ENCODE measurements at places on chromosomes 12 and 14. TPM values are rescaled to one million over a fixed set of nuclear protein-coding genes. Genes with fewer than 3 reads are reported as not detected.

ATP23 gene
- 11.3 TPM for total RNA-seq

LETMD1 gene
- total RNA-seq = 42.8 TPM

OTOGL gene
- total RNA-seq = 1.4 TPM

- peak overlapping the region; percentile 97 for H3K4me3 ChIP-seq
- peak; percentile 16 for DNase-seq
- no peaks in the 10 kb centered on the region for H3K27me3 ChIP-seq
- peaks cover 25% of the 10 kb centered on the region for H3K36me3 ChIP-seq
- H3K27ac ChIP-seq = no peak overlapping the region
- H3K4me1 ChIP-seq = peaks cover 8% of the 10 kb centered on the region
These were observed 2.7 kb downstream of the NAA25 start for GRCh38 chr12:112105891-112106290.

DNA sequence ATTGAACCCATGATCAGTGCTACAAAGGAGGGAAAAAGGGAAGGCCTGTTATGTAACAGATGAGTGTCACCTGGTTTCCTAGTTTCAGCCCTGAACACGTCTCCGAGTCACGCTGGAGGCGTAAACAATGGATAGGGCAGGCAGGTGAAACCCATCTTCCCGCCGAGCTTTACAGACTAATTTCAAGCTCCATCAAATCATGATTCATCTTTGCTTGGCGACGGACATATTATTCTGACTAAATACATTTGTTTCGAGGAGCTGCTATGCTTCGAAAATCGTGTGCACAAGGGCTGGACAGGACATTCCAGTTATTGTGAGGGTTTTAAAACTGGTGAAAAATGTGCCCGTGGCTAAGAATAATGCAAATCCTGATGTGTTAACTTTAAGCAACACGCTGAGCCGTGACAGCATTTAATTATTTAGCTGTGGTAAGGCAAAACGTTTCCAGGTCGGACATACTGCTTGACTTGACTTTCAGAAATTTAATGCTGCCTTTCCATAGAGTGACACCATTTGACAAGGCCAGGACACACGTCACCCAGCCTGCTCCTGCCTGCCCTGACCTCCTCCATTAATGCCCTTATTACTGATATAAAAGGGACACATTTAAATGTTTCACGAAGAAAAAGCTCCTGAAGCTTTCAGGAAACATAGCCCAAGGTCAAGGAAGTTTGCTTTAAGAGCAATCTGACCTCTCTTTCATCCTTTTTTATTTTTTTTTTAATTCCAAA is 1203.5 kb upstream of the TMEM132C start:
- H3K4me3 ChIP-seq = no peak overlapping the region
- DNase-seq = no peak
- peaks cover 57% of the 10 kb centered on the region for H3K27me3 ChIP-seq

GRCh38 chr12:100908501-100908900 is 113.9 kb downstream of the ANO4 start:
- H3K4me3 ChIP-seq = no peak overlapping the region
- no peak overlapping the region for H3K27ac ChIP-seq
- no peaks in the 10 kb centered on the region for H3K4me1 ChIP-seq
- H3K36me3 ChIP-seq = no peaks in the 10 kb centered on the region

DNA sequence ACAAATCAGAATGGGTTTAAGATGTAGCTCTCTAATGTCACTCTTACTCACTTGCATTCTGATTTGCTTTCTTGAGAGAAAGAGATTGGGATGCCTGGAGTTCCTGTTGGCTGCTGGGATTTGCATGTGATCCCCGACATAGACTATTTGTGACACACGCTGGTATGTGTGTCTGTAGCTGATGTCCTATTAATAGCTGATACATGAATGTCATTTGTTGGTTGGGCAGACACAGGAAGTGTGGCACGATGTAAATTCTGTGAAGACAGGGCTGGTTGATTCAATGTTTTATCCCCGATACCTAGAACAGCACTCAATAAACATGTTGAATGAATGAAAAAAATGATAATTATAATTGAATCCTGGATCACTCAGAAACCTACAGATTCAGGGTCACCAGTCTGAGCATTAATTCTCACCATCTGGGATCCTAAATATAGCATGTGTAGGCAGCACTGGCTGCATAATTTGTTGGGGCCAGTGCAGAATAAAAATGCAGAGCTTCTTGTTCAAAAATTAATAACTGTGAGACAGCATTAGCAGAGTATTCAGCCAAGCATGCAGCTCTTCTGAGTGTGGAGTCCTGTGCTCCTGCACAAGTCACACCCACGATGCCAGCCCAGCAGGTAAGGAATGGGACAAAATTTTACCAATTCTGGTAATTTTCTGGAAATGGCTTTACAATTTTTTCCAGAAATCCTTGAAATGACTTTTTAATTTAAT is 35.5 kb upstream of the SOCS2 start:
- no peaks in the 10 kb centered on the region for H3K27me3 ChIP-seq
- no peaks in the 10 kb centered on the region for H3K4me1 ChIP-seq
- no peak overlapping the region for H3K27ac ChIP-seq

DNA sequence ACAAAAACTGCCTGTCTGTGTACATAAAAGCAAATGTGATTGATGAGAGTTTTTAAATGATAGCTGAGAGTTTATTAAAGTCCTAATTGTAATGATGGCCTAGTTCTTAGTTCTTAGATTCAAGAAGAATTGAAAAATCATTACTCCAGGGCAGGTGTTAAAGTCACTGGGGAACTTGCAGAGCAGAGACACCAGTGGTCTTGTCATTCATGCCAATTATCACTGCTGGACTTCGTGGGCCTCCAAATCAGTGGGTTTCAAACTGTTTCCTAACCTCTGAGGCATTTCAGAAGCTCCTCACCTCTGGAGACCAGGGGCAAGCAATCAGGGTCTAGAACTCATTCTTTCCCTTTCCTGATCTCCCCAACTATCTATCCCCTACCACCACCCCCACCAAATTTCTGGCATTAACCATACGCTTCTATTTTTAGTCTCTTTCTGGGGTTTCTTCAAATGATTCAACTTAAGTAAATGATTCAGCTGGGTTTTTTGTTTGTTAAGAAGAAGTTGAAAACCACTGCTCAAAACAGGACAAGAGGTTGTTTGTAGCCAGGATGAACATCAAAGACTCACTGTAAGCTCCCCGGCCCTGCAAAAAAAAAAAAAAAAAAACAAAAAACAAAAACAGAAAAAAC is 80.1 kb downstream of the CEP83 start:
- H3K27me3 ChIP-seq = no peaks in the 10 kb centered on the region
- no peak overlapping the region for H3K27ac ChIP-seq
- no peaks in the 10 kb centered on the region for H3K4me1 ChIP-seq
- peaks cover 14% of the 10 kb centered on the region for H3K36me3 ChIP-seq

- H3K27me3 ChIP-seq = no peaks in the 10 kb centered on the region
- H3K4me1 ChIP-seq = peaks cover 10% of the 10 kb centered on the region
- H3K4me3 ChIP-seq = no peak overlapping the region
- no peak for DNase-seq
These were observed 4.4 kb upstream of the CCDC198 start for GRCh38 chr14:57498035-57498434.

GRCh38 chr12:51391283-51392123 is at the start of gene GALNT6:
Gene GALNT6 (minus strand): TSS chr12:51391406. CDS start chr12:51379781, 11,625 bp downstream.
- peaks cover 6% of the 10 kb centered on the region for H3K36me3 ChIP-seq
- H3K27me3 ChIP-seq = peaks cover 15% of the 10 kb centered on the region
- DNase-seq = peak; percentile 95
- H3K4me1 ChIP-seq = peaks cover 15% of the 10 kb centered on the region
- H3K27ac ChIP-seq = no peak within 1 kb of the TSS

- H3K27me3 ChIP-seq = no peaks in the 10 kb centered on the region
- no peaks in the 10 kb centered on the region for H3K4me1 ChIP-seq
- no peak overlapping the region for H3K27ac ChIP-seq
- DNase-seq = no peak
These were observed 554.6 kb upstream of the FLRT2 start for GRCh38 chr14:84975241-84975902.

DNA sequence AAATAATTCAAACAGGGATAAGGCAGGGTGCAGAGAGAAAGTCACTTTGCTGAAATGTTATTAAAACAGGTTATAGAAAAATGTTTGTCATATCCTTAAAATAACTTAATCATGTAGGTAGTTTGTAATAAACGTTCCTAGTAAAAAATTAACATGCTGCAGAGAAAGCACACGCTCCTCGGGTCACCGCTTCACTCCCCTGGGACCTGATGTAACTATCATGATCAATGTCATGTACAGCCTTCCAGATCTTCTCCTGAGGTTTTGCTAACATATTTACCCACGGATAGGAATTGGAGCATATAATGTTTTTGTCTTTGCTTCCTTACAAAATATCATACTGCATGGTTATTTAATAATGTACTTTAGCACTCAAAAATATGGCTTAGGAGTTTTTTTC is 285.1 kb upstream of the TMEM132C start:
- no peaks in the 10 kb centered on the region for H3K27me3 ChIP-seq
- DNase-seq = no peak
- no peaks in the 10 kb centered on the region for H3K4me1 ChIP-seq
- H3K4me3 ChIP-seq = no peak overlapping the region

DNA sequence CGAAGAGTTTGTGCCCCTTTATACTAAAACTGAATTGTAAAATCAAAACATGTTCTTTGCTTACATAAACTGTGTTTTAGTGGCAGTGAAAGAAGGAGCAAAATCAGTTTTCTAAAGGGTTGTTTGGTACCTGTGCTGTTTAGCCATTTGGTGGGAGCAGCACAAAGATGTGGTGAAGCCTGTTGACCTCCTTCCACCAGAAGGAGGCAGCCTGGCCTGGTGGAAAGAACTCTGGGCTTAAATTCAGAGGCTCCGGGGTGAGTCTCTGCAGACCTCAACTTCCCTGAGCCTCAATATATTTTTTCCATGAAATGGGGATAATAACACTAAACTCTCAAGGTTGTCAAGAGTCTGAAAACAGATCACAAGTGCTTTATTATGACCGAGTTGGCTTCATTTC is 502.5 kb downstream of the VRK1 start:
- H3K4me1 ChIP-seq = no peaks in the 10 kb centered on the region
- H3K4me3 ChIP-seq = no peak overlapping the region
- no peak overlapping the region for H3K27ac ChIP-seq
- H3K27me3 ChIP-seq = no peaks in the 10 kb centered on the region

DNA sequence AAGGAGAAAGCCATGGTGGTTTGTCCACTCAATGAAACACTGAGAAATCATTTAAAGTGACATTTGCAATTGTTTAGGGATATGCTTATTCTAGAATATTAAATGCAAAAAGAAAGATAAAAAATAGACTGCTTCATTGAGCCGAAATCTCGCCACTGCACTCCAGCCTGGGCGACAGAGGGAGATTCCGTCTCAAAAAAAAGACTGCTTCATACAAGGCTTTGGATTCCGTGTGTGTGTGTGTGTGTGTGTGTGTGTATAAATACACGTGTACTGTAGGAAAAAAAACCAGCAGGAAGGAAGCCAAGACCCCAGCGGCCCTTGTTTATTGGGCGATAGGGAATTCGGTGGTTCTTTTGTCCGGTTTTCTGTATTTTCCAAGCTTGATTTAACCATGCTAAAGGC is 3.2 kb upstream of the ZNF839 start:
- H3K4me1 ChIP-seq = peaks cover 9% of the 10 kb centered on the region
- no peaks in the 10 kb centered on the region for H3K36me3 ChIP-seq
- H3K27me3 ChIP-seq = no peaks in the 10 kb centered on the region
- H3K4me3 ChIP-seq = peak overlapping the region; percentile 85
- DNase-seq = no peak
- peak overlapping the region; percentile 0 for H3K27ac ChIP-seq

DNA sequence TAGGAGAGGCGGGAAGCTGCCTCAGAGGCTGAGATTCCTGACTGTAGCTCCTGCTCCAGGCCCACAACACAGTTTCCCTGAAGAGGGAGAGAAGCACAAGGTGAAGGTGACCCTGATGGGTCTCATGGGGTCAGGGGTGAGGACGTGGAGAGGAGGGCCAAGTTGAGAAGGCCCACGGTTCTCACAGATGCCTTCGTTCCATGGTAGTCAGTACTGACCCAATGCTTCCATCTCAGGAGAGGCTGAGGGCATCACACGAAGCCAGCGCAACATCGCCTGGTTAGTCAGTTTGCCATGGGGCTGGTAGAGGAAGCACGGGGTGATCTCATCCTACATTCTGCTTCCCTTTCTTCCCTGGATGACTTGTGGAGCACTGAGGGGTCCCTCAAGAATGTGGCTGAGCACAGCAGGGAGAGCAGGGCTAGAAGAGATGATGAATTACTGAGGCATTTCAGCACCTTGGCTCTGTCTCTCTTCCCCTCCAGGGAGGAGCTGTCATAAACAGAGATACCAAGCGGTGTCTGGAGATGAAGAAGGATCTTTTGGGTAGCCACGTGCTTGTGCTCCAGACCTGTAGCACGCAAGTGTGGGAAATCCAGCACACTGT is 51.9 kb downstream of the GALNT8 start:
- H3K4me1 ChIP-seq = no peaks in the 10 kb centered on the region
- no peaks in the 10 kb centered on the region for H3K27me3 ChIP-seq
- no peak overlapping the region for H3K4me3 ChIP-seq
